ENCODE measurements at places on chromosomes 4 and X.
A peak's percentile ranks its signal among the peaks of the same experiment; 100 is the strongest.

DNA sequence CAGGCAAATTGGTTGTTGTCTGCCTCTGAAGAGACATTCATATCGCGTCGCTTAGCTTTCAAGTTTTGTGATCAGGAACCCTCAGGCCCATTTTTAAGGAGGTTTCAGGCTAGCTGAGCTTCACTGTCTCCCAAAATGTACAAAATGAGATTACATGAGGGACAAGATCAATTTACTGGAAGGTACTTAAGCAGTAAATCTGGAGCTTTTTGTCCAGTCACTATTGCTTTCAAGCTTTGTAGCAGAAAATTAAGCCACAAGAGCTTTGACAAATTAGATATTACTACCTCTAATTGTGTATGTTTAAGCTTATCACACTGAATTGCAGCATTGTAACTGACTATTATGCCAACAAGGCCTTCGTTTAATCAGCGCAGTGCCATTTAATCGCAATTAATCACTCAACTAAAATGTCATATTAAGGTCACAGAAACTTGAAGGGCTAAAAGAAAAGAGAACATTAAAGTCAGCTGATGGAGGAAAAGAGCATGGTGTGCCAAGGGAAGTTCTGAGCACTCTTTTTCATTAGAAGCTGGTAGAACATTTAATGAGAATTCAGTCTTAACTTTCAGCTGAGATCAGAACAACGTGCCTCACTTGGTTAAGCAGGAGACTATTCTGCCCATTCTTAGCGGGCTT lies 353.0 kb downstream of the FBXO8 start:
- no peaks in the 10 kb centered on the region for H3K4me1 ChIP-seq
- H3K27me3 ChIP-seq: no peaks in the 10 kb centered on the region
- H3K4me3 ChIP-seq: no peak overlapping the region
- DNase-seq: no peak

GRCh38 chr4:14644580-14645282 lies 357.6 kb upstream of the CPEB2 start:
- H3K4me3 ChIP-seq: no peak overlapping the region
- H3K4me1 ChIP-seq: no peaks in the 10 kb centered on the region
- no peaks in the 10 kb centered on the region for H3K36me3 ChIP-seq
- no peaks in the 10 kb centered on the region for H3K27me3 ChIP-seq
- no peak overlapping the region for H3K27ac ChIP-seq
- no peak for DNase-seq

DNA sequence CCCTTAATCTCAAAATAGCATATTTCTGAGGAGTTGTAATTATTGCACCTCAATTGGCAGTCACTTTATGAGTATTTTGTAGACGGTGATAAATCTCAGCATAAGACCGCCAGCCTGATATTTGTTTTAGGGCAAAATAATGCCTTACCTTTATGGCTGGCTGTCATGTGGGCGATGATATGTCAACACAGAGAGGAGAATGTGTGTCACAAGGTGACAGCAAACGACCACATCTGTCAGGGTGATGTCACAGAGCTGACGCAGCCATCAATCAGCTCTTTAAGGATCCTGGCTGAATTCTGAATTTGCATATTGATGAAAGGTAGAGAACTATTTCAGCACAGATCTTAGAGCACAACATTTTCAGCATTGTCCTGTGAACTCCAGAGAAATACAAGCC lies 209.7 kb downstream of the CEP135 start:
- DNase-seq: no peak
- H3K27ac ChIP-seq: no peak overlapping the region
- H3K36me3 ChIP-seq: no peaks in the 10 kb centered on the region
- no peak overlapping the region for H3K4me3 ChIP-seq

GRCh38 chrX:133685822-133686221 lies 270.5 kb upstream of the GPC4 start:
- no peaks in the 10 kb centered on the region for H3K27me3 ChIP-seq
- no peak for DNase-seq
- H3K27ac ChIP-seq: no peak overlapping the region
- H3K4me1 ChIP-seq: no peaks in the 10 kb centered on the region
- H3K36me3 ChIP-seq: no peaks in the 10 kb centered on the region

GRCh38 chr4:7890635-7891393 lies 48.8 kb downstream of the AFAP1 start:
- H3K27ac ChIP-seq: peak overlapping the region; percentile 63
- peak; percentile 88 for DNase-seq
- peaks cover 48% of the 10 kb centered on the region for H3K4me1 ChIP-seq
- H3K27me3 ChIP-seq: no peaks in the 10 kb centered on the region

DNA sequence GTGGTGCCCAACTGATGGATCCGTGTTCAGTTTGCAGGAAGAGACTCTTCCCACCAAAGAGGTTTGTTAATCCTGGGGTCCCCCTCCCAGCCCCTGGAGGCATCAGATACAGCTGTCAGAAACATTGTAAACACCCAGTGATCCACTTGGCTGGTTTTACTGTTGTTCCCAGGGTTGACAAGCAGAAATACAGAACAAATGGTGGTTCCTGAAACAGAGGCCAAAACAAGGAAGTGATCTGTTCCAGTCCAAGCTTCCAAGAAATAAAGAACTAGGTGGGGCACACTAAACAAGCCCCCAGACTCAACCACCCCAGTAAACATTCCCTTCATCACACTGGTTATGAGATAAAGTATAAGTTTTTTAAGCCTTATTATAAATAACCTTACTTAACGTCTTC lies 1.4 kb downstream of the TMLHE start:
- no peak overlapping the region for H3K27ac ChIP-seq
- H3K4me1 ChIP-seq: no peaks in the 10 kb centered on the region
- H3K4me3 ChIP-seq: no peak overlapping the region
- DNase-seq: no peak

- H3K4me1 ChIP-seq: peaks cover 57% of the 10 kb centered on the region
- H3K27ac ChIP-seq: peak overlapping the region; percentile 71
- no peaks in the 10 kb centered on the region for H3K36me3 ChIP-seq
- H3K4me3 ChIP-seq: no peak overlapping the region
These were observed 37.4 kb downstream of the MGARP start for GRCh38 chr4:139242511-139243051.

GRCh38 chr4:174592985-174593335 lies 70.7 kb upstream of the HPGD start:
- H3K4me3 ChIP-seq: no peak overlapping the region
- H3K27ac ChIP-seq: peak overlapping the region; percentile 30
- no peaks in the 10 kb centered on the region for H3K27me3 ChIP-seq
- DNase-seq: no peak

DNA sequence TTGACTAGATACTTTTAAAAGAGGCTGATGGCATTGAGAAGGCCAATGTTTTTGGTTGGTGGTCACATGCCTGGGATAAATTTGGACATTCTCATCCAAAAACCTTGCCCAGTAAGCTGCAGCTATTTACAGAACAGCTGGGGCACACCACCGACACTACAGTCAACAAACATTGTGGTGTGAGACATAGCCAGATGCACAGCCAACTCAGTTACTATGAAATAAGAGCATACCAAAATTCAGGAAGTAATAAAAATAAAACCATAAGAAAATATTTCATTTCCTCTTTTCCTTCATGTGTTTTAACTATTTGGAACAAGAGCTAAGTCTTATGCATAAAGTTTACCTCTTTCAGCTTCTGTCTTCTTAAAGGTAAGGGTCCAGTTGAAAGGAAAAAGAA lies 8.8 kb downstream of the PPM1K start:
- H3K36me3 ChIP-seq: peaks cover 5% of the 10 kb centered on the region
- H3K4me1 ChIP-seq: peaks cover 21% of the 10 kb centered on the region
- DNase-seq: no peak
- no peak overlapping the region for H3K27ac ChIP-seq

DNA sequence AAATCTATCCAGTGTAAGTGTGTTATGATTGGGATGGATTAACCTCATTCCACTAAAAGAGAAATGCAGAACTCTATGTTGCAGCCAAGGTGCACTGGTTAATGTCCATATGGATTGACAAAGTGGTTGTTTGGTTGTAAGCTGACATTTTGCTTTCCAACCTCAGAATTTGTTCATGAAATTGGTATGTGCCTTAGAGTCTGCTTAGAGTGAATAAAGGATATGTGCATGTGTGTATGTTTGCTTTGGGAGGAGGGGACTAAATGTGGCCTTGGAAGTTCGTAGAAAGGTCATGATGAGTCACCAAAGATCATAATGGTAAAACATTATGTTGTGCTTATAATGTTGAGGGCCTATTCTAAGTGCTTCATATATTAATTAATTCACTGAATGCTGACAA lies 44.1 kb upstream of the MBNL3 start:
- H3K4me3 ChIP-seq: no peak overlapping the region
- H3K4me1 ChIP-seq: no peaks in the 10 kb centered on the region
- H3K27ac ChIP-seq: no peak overlapping the region
- no peaks in the 10 kb centered on the region for H3K36me3 ChIP-seq
- DNase-seq: no peak

DNA sequence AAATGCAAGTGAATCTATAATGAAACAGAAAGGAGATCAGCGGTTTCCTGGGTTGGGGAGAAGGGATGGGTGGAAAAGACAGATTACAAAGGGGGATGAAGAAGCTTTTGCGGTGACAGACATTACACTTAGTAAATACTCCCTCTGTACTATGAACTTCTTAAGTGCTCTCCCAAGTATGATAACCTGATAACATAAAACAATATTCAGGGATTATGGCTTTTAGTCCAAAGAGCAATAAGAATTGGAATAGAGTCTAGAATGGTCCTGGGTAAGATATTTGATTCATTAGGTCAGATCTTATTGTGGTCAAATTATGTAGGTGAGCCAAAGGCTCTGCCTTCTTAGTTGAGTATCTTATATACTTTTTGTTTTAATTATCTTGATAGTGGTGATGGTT lies 9.2 kb downstream of the LRRC66 start:
- no peaks in the 10 kb centered on the region for H3K27me3 ChIP-seq
- no peaks in the 10 kb centered on the region for H3K36me3 ChIP-seq
- H3K4me3 ChIP-seq: no peak overlapping the region

DNA sequence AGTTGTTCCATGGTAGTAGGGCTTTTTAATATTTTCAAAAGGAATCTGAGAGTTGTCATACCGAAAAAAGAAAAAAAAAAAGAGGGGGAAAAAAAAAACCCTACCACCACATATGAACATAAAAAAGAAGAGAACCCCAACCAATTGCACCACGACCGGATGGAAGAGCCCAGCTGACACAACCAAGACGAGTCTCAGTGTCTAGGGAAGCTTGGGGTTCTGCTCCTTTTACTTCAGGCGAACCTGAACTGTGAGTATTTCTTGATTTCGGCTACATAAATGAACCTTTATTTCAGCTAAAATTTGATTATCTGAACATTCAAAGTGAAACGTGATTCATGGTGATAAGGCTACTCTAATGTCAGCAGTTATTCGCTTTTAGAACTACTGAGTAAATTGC lies at the start of gene GPR34:
Gene GPR34, plus strand, starts transcription at position 139 of the 400 bp plus-strand sequence. CDS start 6,661 bp downstream, outside the sequence.
- no peaks in the 10 kb centered on the region for H3K27me3 ChIP-seq
- H3K4me1 ChIP-seq: no peaks in the 10 kb centered on the region
- no peak within 1 kb of the TSS for H3K27ac ChIP-seq
- no peak for DNase-seq
- no peaks in the 10 kb centered on the region for H3K36me3 ChIP-seq
- H3K4me3 ChIP-seq: no peak within 1 kb of the TSS

DNA sequence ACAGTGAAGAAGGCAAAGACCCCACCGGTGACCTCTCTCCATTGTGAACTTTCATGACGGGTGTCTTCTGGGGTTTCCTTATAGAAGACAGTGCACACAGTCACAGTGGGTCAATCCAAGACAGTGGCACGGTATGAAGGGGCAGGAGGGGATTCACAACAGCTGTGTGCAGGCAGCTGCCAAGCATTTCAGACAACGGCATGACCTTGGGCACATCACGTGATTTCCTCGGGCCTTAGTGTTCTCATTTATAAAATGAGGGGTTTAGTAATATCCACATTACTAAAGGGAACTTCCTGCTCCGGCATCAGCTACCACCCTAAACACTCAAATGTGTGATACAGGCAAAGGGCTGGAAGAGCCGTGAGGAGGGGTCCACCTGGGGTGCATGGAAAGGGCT lies 42.9 kb downstream of the RBM47 start:
- DNase-seq: no peak
- no peak overlapping the region for H3K4me3 ChIP-seq
- H3K4me1 ChIP-seq: no peaks in the 10 kb centered on the region

DNA sequence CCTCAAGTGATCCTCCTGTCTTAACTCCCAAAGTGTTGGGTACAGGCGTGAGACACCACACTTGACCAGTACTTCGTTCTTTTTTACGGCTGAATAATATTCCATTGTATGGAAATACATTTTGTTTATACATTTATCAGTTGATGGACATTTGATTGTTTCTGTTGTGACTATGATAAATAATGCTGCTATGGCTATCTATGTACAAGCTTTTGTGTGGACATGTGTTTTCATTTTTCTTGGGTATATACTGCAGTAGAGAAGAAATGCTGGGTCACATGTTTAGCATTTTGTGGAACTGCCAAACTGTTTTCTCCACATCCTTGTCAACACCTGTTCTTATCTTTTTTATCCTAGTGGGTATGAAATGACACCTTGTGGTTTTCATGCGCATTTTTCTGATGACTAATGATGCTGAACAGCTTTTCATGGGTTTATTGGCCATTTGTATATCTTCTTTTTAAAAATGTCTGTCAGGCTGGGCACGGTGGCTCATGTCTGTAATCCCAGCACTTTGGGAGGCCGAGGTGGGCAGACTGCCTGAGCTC lies 37.3 kb downstream of the SAT1 start:
- no peaks in the 10 kb centered on the region for H3K27me3 ChIP-seq
- peak; percentile 25 for DNase-seq
- H3K27ac ChIP-seq: peak overlapping the region; percentile 77
- no peaks in the 10 kb centered on the region for H3K36me3 ChIP-seq
- no peak overlapping the region for H3K4me3 ChIP-seq
- peaks cover 27% of the 10 kb centered on the region for H3K4me1 ChIP-seq

DNA sequence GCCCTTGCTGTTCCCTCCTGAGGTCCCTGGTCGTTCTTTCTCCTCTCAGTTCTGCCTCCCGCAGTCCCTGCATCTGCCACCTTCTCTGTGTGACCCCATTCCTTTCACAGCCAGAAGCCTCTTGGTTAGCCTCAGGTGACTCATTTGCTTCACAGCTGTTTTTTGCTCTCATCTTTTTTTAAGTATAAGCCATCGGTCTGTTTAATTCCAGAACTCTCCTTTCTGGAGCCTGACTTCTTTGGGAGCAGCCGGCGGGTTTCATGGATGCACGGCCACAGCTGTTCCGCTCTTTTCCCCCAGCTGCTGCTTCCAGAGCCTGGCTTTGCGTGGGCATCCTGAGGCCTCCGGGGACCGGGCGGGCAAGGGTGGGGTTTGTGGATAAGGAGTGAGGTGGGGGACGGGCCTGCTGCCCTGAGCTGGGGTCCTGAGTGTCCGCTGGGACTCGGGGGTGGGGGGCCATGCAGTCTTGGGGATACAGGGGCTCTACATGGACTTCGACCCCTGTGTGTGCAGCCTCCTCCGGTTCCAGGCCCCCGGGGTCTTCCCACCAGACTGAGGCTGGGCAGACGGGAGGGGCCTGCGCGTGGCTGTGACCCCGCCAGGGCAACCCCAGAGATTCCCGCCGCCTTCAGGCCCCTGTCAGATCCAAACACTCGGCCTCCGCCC lies 46.7 kb downstream of the PCGF3 start:
- H3K36me3 ChIP-seq: no peaks in the 10 kb centered on the region
- no peak overlapping the region for H3K27ac ChIP-seq
- no peaks in the 10 kb centered on the region for H3K4me1 ChIP-seq
- no peak for DNase-seq
